Activated effector memory CD4-positive, alpha-beta T cell treated with Interleukin-2 at 50 U/mL for 16 hours (primary cell): ENCODE measurements at places on chromosomes 1 and 21.

- peak; percentile 41 for DNase-seq
Observed at GRCh38 chr1:203338335-203339036, 12.4 kb downstream of the FMOD start.

DNA sequence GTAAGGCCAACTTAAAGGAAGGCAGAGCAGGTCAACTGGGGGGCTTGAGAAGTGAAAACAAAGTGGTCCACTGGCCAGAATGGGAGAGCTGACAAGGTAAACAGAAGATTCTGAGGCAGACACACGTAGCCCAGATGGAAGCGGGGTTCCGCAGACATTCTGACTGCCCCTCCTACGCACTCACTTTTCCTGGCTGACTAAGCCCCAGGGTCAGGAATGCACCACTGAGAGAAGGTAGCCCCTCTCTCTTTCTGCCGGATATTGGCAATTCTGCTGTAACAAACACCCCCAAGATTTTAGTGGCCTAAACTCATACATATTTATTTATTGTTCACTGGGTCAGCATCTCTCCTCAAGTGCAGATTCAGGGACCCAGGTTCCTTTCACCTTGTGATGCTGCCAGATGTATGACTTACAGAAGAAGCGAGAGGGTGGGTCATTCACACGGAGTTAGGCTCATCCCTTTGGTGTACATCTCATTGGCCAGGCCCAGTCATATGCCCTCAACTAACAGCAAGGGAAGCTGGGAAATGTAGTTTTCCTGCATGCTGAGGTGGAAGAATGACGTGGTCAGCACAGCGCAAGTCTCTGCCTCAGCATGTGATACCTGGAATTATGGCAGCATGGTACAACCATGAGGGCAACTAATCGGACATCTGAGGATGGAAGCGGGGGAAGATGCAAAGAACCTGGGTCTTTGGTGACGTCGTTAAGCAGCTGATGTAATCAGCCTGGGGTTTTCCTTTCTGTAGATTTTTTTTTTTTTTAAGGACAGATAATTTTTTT is 43.4 kb upstream of the MRPS6 start:
- peak; percentile 4 for DNase-seq

- DNase-seq: no peak
Observed at GRCh38 chr1:234683127-234683860, 73.3 kb upstream of the IRF2BP2 start.

- DNase-seq: no peak
Observed at GRCh38 chr21:34260277-34261008, 103.4 kb upstream of the KCNE2 start.

GRCh38 chr1:42259059-42259738 is 75.8 kb downstream of the FOXJ3 start:
- no peak for DNase-seq

DNA sequence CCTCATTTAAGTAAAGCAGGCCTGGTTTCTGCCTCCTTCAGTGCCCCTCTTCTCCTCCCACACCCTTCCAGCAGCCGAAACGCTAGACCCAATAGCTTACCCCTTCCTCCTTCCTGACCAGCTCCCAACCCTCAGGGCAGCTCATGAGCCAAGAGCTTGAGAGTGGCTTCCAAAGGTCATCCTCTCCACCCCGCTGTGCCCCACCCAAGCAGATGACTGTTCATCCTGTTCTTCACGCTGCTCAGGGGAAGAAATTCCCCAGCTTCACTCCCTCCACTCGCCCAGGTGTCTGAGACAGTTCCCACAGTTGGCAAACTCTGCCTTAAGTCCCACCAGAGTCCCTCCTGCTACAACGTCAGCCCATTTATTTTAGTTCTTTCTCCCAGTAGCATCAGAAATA is 23.4 kb downstream of the ARHGEF19 start:
- DNase-seq: no peak

GRCh38 chr1:85862456-85862855 is 154.2 kb upstream of the ZNHIT6 start:
- no peak for DNase-seq

DNA sequence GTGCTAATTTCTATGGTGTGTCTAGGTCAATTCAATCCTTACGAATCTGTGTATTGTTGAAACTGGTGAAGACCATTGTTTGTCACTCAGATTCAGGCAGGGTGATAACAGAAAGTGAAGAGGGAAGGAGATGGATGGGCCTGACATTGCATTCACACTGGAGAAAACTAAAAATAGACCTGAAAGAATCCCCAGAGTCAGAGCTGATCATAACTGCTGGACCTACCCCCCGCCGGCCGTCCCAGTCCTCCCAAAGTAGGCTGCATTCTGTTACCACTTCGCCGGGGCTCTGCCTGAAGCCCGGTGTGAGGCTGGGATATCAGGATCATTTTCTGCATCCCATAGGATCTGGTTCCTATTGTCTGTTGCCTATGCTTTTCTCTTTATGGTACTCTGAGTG is 121.1 kb downstream of the NUF2 start:
- DNase-seq: no peak

- DNase-seq: no peak
Observed at GRCh38 chr1:58317694-58318093, 228.8 kb downstream of the OMA1 start.

DNA sequence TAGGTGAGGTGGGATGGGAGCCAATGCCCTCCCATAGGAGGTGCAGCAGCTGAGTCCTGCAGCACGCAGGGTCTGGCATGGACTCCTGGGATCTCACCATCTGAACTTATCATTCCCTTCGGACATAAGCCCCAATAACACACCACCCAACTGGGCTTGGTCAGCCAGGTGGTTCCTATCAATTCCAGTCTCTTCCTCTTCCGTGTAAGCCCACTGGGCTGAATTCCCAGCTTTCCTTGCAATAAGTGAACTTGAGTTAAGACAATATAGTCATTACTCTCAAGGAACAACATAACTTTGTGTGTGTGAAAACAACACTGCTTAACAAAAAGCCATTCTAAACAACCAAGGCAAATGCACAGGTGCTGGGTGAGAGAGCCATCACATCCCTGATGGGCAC is 86.6 kb upstream of the EDN2 start:
- DNase-seq: no peak

- no peak for DNase-seq
Observed at GRCh38 chr1:47441450-47442106, 3.7 kb downstream of the FOXD2 start.

- DNase-seq: no peak
Observed at GRCh38 chr1:31961536-31961935, 23.4 kb upstream of the PTP4A2 start.

DNA sequence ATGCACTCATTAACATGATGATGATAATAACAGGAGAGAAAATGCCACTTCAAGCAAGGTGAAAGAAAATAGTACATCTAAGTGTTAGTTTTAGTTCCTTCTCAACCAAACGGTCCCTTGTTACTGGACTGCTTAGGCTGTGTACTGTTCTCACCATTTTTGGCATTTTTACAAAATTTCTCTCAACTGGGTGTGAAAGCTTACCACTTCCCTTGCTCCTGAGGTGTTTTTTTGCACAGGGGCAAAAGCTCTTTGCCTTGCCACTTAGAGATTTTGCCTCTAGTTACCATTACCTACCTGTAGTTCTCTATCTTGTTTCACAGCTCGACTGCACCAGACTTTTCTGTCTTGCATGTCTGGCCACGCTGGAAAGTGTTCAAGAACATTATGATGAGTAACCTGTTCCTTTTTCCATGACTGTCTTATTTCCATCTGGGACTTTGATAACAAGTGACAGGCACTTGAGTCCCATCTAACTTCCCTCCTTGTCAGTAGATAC is 10.7 kb downstream of the NEK7 start:
- no peak for DNase-seq

DNA sequence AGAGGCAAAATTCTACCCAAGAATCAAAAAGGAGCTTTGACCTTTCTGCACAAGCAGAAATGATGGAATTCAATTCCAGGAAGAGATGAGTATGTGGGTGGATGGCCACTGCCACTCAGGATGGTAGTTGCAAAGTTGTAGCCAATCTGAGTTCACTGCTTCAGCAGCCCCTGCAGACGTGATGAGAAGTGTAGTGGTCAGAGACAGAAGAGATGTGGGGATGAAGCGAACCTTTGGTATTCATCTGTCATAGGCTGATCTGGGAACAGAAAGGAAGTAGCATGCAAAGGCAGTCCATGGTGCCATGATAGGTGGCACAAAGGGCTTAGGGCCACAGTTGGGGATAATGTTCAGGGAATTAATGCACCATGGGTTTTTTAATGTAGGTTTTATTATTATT is 81.1 kb upstream of the PGBD5 start:
- no peak for DNase-seq

- DNase-seq: no peak
Observed at GRCh38 chr1:9596415-9597123, 7.9 kb downstream of the TMEM201 start.

GRCh38 chr1:154726896-154727753 is 119.1 kb upstream of the ADAR start:
- no peak for DNase-seq

DNA sequence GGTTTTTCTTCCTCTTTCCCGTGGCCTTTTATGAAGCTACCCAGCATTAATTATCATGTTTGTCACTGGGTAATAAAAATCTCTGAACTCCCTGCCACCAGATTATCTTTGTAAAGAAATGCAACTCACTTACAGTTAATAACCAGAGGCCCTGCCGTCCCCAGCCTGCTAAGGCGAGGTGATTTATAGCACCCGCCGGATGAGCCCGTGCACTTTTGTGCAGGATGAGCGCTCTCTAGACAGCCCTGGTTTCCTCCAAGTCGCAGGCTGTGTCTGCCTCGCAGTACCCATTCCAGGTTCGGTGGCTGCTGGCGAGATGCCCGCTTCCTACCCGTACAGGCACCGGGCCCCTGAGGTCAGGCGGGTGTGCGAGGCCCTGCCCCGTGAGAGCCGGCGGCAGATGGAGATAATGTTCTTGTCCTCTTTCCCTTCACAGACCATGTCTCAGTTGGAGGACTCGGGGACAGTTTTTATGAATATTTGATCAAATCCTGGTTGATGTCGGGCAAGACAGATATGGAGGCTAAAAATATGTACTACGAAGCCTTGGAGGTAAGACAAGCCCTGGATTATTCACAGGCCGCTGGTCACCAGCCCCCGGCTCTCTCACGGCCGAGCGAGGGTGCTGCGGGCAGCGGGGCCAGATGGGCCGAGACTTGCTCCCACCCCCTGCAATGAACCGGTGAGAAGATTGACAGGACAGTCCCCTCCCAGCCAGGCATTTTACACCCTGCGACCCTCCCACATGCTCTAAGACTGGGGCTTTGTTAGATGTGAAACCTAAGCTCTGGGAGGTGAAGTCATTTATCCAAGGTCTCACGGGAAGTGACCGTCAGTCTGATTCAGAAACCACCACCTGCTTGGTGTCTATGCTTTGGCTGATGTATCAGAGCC is 28.5 kb upstream of the SELENON start:
- DNase-seq: no peak

DNA sequence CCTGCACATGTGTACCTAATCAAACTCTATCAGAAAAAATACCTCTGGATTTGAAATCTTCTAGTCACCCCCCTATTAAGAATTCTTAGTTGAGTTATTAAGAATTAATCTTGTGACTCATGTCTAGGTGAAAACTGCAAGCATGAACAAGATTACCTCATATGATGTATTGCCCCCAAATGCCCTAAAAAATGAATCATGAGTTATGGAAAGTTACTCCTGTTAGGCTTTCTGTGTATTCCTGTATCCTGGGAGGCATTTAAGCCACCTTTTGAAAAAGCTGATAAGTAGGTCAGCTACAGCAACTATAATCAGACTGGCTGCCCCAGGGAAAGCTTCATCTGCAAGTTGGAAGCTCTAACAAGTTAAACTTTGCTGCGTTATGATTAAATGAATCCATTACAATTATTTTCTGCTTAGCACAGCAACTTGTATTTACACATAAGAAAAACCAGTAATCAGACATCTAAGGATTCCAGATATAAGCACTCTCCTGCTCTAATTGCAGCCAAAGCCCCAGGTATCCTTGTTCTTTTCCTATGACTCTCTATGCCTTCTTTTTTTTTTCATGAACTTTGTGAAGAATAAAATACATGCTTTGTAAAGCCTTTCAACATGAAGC is 147.7 kb downstream of the NTPCR start:
- DNase-seq: no peak

GRCh38 chr21:32096411-32096810 is 182.4 kb downstream of the MIS18A start:
- DNase-seq: no peak

DNA sequence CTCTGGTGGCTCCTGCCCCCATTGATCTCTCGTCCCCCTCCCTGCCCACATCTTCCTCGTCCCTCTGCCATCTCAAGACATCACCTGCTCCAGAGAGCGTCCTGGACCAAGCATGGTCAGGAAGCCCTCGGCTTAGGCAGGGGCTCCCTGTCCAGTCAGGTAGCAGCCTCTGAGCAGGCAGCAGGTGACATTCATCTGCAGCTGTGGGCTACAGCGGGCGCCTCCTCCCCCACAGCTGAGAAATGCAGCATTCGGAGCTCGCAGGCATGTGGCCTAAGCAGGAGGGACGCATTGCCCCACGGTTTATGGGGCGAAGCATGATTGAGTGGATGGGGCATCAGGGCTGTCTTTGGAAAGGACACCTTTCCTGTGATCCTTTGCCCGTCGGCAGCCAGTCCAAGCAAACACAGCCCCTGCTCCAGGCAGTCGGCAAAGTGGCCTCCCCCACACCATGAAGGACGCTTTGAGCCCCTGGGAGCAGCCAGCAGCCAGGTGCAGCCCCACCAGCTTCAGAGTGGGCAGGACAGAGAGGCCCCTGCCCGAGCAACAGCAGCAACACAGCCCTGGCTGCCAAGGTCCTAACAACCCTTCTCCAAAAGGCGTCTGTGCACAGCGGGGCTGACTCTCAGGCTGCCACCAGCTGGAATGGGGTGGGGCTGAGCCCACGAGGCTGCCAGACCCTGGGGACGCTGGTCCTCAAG is 234.1 kb upstream of the VAMP3 start:
- DNase-seq: no peak

DNA sequence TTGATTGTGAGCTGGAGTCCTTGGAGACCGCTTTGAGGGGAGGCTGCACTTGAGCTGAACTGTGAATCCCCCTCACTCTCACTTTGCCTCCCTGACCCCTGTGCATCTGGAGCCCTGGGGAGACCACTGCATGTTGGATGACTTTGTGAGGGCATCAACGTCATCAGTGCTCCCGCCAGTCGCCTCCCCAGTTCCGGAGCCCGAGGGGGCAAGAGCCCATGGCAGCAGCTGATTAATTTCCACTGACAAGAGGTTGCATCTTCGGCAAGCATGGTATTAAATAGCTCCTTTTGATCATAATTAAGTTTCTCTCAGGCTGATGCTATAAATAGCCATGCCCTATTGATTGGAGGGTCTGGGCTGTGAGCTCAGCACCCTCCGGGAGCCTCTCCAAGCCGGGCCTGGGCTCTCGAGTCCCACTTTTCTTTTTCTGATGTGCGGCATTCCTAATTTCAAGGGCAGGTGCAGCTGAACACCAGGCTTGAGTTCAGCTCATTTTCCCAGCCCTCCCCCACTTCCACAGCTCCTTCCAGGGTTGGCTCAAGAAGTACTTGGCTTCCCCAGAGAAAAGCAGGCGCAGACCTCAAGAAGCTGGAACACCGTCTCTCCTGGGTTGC is 33.2 kb downstream of the KCND3 start:
- DNase-seq: no peak

DNA sequence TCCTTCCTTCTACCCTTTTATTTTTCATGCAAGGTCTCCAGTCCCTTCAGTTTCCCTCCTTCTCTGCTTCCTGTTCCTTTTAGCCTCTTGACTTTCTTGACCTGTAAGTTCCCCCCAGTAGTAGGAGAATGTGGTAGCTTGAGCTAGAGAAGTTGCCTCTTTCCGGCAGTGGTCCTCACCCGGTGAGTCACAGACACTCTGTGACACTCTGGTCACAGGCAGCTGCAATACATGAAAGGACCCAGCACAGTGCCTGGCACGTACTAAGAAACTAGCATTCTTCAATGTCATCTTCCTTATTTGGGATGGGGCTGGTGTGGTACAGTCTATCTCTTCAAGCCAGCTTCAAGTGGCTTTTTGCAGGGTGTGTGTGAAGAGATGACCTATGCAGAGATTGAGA is 16.0 kb downstream of the PFKFB2 start:
- no peak for DNase-seq
